ENCODE measurements at places on chromosomes 7 and 10.

GRCh38 chr10:131222986-131223385 lies 88.5 kb downstream of the TCERG1L start:
- no peak for DNase-seq

- no peak for DNase-seq
Observed at GRCh38 chr7:73487486-73487885, 34.6 kb downstream of the BAZ1B start.

- DNase-seq = no peak
Observed at GRCh38 chr10:24162206-24162985, 46.5 kb upstream of the KIAA1217 start.

DNA sequence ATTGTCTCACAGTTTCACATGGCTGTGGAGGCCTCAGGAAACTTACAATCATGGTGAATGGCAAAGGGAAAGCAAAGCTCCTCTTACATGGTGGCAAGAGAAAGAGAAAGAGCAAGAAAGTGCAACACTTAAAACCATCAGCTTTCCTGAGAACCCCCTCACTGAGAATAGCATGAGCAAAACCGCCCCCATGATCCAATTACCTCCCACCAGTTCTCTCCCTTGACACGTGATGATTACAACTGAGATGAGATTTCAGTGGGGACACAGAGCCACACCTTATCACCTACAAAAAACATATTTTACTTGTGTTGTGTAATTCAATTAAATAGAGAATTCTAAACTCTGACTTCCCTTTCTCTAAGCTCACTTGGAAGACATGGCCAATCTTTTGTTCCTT lies 80.2 kb downstream of the SEMA3C start:
- no peak for DNase-seq

- DNase-seq = no peak
Observed at GRCh38 chr10:42962110-42962901, 114.6 kb upstream of the RET start.

DNA sequence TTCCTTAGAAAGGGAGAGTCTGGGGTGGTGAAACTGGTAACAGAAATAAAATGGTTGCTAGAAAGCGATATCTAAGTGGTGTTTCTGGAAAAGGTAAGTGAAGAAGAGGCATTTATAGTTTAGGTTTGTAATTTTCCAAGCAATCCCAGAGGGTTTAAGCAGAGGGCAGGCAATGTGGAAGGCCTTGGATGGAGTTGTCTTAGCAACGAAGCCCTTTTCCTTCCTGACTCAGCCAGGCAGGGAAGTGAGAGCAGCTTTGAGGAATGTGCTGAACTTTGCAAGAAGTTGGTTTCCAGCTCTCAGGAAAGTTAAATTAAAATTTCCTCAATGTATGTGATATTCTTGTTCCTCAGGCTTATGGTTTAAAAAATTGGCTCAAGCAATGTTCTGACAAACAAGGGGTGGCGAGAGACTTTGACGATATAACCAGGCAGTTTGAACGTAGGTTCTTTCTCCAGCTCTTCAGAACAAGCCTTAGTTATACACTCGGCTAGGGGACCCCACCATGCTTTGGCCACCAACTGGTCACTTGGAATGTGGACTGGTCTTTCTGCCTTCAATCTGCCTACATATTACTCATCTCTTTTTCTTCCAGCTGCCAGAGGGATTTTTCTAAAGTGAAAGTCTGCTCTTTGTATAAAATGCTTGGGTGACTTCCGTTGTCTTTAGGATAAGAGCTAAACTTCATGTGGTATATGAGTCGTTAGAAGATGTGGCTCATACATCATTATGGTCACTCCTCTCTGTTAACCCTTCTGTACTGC lies 66.9 kb upstream of the SLC25A13 start:
- DNase-seq = no peak

DNA sequence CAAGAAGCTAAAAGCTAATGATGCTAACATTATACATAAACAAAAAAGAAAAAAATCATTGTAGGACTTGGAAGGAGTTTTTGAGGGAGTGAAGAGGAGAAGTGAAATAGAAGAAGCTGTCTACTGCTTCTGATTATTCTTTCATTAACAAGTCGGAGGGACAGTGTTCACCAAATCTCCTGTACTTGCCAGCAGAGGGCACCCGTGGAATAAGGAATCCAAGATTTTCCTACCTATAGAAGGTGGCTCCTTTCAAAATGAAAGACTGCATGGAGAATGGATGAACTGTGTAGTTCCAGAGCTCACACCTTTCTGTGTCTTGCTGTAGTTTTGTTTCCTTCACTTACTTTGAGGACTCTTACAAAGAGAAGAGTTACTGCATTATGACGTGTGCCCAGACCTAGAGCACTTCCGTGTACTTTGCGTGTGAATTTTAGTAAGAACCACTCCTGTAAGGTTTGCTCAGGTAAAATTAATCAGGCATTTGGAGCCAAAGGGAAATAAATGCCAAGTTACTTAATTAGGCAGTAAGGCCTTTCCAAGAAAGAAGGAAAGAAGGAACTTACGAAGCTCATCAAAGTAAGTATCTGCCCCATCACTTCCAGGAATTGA lies 145.1 kb downstream of the SEMA3D start:
- peak; percentile 29 for DNase-seq

DNA sequence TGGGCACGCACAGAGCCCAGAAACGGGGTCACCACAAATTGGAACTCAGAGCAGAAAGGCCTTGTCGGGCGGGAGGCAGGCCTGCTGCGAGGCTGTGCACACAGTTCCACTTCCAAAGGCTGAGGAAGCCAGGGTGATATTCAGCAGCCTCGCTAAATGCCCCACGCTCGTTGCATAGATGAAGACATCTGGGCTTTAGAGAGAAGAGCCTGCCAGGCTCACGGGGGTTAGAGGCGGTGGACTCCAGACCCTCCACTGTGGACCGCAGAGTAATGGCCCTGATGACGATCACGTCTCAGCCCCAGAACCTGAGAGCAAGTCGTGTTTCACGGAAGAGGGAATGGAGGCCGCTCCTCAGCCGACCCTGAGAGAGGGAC lies 104.2 kb downstream of the DNAJB6 start:
- no peak for DNase-seq

DNA sequence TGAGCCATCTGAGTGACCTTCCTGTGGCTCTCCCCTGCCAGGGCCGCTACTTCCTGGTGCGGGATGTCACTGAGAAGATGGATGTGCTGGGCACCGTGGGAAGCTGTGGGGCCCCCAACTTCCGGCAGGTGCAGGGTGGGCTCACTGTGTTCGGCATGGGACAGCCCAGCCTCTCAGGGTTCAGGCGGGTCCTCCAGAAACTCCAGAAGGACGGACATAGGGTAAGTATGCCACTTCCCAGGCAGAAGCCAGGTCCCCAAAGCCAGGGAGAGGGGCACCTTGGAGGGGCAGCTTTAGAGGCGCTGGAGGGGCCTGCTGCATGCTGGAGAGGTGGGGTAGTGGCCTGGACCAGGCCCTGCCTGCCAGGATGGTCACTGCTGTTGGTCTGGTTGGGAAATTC lies 51.3 kb downstream of the PALD1 start:
- DNase-seq = no peak

GRCh38 chr10:24415455-24416125 lies 206.7 kb downstream of the KIAA1217 start:
- no peak for DNase-seq

GRCh38 chr7:43868681-43869005 lies 674 bp downstream of the MRPS24 start:
- no peak for DNase-seq

GRCh38 chr10:101760510-101760909 lies 15.4 kb downstream of the FGF8 start:
- DNase-seq = no peak

- no peak for DNase-seq
Observed at GRCh38 chr10:98374217-98374985, 40.6 kb downstream of the PYROXD2 start.

DNA sequence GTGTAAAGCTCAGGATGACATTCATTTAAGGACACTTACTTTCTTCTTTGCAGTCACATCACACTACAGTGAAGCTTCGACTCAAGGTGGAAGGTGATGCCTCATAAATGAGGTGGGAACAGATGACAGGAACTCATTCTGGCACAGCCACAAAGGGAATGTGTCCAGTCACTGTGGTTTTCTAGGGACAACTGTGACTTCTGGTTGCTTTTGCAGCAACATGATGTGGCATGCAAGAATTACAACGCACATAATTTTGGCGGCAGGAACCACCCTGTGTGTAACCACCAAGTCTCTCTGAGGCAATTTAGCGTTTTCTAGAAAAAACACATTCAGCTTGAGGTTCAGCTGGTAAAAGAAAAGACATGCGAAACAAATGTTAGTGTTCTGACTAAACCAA lies 32.0 kb upstream of the FERD3L start:
- DNase-seq = no peak

GRCh38 chr10:125054669-125055268 lies 105.6 kb downstream of the CTBP2 start:
- DNase-seq = no peak

- no peak for DNase-seq
Observed at GRCh38 chr7:128240696-128241386, at the start of gene LEP. Gene LEP, plus strand, starts transcription at chr7:128241278. Its CDS starts 10,741 bp downstream, at chr7:128252019.

GRCh38 chr10:101354328-101355071 lies 535 bp downstream of the BTRC start:
- DNase-seq = no peak

Measured in activated CD4-positive, CD25-positive, alpha-beta regulatory T cell treated with anti-CD3 and anti-CD28 coated beads, Interleukin-2, amount 50 U/mL, for 72 hours (primary cell).